H54 (cell line): ENCODE measurements at places on chromosomes 3 and 15.

GRCh38 chr3:114081037-114081436 lies 24.5 kb downstream of the QTRT2 start:
- no peak for DNase-seq

DNA sequence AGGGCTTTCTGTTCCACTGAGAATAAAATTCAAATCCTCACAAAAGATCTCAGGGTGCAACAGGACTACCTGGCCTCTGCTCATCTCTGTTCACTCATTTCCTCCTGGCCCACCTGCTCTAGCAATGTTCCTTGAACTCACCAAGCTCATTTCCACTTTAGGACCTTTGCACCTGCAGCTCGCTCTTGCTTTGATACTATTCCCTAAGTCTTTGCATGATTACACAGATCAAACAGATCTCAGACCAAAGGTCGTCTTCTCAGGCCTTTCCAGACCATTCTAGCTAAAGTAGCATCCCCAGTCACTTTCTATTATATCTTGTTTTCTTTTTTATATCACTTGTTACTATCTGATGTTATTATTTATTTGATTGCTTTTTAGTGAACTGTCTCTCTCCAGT lies 54.7 kb downstream of the B3GNT5 start:
- DNase-seq: no peak

DNA sequence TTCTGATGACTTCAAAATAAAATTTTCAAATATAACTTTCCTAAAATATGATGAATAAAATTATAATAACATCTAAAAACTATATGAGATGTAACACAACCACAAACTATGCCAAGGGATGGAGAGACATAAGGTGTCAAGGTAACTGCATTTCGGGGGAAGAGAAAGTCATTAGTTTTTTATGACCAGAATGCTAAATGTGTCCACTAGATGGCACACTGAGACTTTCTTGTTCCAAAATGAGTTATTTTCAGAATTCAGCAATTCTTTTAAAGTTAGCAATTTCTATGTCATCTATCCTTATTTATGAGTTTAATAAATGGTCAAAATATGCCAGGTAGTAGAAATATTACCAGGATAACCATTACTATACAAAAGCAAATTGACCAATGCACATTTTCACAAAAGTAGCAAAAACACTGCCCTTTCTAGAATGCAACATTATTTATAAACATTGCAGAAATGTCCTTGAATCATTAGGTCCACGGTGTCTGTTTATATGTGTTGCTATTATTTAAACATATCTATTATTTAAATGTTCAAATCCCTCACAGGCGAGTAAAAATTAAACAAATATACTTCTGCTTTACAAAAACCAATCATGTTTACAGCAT lies 374.2 kb downstream of the PLCL2 start:
- DNase-seq: peak; percentile 8

- peak; percentile 26 for DNase-seq
Measured at GRCh38 chr3:42247576-42248027, 18.4 kb downstream of the CCK start.

DNA sequence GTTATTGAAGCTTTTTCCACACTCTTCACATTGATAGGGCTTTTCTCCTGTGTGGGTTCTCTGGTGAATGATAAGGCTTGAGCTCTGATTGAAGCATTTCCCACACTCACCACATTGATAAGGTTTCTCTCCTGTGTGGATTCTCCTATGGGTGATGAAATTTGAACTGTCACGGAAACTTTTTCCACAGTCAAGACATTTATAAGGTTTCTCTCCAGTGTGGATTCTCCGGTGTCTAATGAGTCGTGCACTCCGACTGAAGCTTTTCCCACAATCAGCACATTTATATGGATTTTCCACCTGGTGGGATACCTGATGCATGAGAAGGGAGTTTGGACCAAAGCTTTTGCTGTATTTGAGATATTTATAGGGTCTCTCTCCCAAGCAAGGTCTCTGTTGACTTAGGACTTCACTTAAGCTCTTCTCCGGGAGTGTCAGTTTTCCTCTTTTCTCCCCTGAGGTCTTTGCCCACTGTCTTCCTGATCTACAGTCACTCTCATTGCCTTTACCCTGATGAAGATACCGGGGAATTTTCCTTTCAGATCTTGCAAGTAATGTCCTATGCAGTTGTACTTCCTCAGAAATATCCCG lies 9.4 kb downstream of the ZSCAN29 start:
- DNase-seq: no peak

- no peak for DNase-seq
Measured at GRCh38 chr3:124965413-124965812, 30.9 kb upstream of the MUC13 start.

- DNase-seq: no peak
Measured at GRCh38 chr15:35871282-35871681, 325.3 kb upstream of the DPH6 start.

DNA sequence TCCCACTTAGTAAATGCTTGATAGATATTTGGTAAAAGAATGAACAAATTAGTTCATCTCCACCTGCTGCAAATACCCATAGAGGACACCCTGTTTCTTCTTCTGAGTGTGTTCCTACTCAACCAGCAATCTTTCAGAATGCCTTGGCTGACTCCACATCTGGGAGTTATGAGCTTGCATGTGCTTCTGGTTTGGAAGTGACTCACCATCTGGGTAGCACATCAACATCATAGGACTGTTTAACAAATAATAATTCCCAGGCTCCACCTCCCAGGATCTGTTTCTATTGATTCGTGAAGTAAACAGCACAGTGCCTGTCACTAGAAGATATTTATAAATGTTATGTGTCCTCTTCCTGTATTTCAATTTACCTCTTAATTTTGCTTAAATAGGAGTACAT lies 580.1 kb downstream of the ROBO2 start:
- DNase-seq: no peak

DNA sequence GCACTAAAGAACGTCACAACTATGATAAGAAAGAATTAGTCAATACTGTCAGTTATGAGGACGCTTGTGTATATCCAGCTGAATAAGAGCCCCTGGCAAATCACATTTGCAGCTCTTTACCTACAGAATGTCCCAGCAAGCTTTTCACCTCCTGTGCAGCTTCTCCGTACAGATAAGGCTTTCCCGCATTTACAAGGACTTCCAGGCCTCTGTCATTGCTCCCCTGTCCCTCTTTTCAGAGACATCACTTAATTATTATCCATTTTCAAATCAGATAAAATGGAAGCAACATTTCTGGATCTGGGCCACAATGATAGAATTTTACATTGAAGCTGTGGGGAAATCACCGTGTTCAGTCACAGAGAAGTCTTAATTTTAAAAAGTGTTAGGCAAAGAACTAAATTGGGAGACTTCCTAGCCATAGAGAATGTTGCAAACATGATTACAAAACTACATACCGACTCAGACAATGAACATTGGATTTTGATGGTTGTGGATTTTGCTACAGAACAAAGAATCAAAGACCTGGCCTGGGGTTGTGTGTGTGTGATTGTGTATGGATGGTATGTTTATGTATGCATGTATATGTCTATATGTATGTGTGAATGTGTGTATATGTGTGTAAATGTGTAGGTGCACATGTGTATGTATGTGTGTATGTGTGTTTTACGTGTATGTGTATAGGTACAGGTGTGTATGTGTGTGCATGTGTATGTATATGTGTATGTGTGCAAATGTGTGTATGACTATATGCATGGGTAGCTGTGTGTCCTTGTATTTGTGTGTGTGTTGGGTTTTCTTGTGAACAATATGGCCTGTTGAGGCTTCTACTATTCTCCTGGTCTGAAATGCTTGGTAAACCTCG lies 41.5 kb downstream of the MGLL start:
- DNase-seq: no peak

DNA sequence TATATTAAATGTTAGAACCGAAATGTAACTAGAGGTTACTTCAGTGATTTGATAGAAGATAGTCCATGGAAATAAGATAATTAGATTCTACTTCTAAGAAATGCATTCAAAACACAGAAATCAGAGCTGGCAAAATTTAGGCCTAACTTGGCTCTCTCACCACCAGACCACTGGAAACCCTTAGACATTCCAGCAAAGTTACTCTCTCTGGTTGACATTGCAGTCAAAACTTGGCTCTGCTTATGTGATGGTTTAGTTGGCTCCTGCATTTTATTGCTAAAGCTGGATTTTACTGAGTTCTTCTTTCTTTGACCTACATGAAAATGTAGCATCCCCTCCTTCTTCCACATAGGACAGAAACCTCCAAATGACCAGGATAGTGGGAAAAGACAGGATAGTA lies 35.4 kb upstream of the CBLB start:
- no peak for DNase-seq

DNA sequence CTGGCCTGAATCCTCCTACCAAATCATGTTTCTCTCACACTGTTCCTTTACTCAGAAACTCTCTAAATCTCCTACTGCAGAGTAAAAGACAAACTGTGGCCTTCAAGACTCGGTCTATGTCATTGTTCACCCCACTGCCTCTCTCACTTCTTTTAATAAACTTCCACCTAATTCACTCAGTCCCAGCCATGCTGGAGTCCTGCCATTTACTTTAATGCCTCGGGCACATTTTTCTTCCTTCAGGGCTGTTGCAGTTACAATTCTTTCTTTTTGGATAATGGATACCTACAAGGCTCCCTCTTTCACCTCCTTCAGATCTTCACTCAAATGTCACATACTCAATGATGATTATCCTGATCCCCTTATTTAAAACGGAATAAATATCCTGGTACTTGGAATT lies 955.6 kb downstream of the ROBO1 start:
- DNase-seq: no peak

DNA sequence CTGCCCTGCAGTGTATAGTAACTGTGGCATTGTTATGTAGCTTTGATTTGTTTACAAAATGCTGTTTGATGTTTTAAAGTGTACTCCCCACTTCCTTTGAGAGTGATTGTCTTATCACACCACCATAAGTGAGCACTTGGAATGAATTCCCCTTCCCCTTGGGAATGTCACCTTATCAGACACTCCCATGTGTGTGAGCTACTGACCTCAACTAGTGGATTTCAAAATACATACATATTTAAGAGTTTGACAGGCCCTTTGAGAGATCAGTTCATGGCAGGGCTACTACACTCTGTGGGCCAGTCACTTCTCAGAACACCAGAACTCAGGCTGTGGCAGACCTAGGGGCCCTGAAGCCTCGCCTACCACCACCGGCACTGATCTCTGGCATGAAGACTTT lies 547.6 kb downstream of the NR2F2 start:
- no peak for DNase-seq

- no peak for DNase-seq
Measured at GRCh38 chr15:96553006-96553405, 222.5 kb downstream of the NR2F2 start.

DNA sequence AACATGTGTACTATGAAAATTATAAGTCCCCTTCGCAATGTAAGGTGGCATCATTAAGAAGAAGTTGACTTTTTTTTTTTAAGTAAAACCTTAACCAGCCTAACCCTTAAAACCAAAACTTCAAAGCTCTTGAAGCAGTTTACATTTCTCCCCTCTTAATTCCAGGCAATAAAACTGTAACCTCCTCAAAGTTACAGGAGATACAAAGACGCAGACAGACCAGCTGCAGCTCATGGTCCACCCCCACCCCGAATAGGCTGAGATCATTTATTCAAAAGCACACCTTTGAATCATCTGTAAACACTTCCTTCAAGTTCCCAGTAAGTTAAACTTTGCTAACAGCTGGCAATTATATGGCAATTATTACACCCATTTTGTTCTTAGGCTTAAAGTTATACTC lies 414.5 kb downstream of the ERC2 start:
- DNase-seq: no peak
